HCEC 1CT (cell line): ENCODE measurements at places on chromosomes 11 and 22.
A peak's percentile ranks its signal among the peaks of the same experiment; 100 is the strongest.

- peak; percentile 6 for DNase-seq
These were observed 11.1 kb downstream of the NEAT1 start for GRCh38 chr11:65433657-65434056.

DNA sequence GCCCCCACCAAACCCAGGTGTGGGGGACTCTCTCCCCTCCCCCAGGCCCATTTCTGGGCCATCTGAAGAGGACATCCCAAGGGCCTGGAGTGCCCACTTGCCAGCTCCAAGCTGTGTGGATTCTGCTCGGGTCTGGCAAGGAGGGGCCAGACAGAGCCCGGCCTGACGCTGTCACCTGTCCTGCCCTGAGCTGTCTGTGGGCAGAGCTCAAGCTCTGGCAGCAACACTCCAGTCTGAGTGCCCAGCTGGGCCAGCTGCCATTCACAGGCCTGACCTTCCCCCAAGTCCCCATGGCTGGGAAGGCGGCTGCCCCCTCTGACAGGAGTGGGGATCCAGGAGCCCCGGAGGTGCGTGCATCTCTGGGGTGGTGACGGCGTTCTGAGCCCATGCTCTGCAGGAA, 6.2 kb upstream of the PIM3 start:
- DNase-seq: no peak

- no peak for DNase-seq
These were observed 89.0 kb downstream of the CWC15 start for GRCh38 chr11:94884376-94884775.

DNA sequence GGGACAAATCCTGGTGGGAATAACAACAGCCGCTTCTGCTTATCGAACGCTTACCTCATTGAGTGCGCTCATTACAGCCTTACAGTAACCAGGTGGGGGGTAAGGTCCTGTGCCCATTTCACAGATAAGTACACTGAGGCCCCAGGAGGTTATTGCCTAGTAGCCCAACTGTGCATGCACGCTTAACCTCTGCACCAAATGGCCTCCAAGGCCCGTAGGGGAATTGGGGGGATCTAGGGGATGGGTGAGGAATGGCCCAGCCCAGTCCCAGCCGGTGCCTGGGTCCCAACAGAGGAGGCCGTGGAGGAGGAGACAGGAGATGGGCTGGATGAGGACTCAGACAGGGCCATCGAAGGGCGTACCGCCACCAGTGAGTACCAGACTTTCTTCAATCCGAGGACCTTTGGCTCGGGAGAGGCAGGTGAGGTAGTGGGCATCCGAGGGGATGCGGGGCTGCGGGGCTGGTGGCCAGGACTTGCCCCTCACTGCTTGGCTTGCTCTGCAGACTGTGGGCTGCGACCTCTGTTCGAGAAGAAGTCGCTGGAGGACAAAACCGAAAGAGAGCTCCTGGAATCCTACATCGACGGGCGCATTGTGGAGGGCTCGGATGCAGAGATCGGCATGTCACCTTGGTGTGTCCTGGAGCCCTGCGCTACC, 7.3 kb downstream of the F2 start:
- no peak for DNase-seq

DNA sequence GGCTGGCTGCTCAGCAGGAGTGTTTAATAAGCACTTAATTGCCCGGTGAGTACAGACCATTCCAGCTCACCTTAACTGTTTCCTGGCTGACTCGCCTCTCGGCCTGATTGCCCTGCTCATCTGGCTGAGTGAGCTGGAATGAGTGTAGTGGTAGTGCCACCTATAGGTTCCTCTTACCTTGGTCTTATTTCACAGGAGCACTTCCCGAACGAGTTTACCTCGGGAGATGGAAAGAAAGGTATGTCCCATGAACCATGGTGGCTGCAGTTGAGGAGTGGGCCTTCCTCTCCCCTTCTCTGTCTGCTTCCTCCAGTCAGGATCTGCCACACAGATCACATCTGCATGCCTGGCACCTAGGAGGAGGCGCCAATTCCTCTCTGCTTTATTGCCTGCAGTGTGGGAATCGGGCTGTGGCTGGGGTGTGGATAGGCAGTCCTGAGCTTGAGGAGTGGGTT, 26.7 kb downstream of the UPB1 start:
- peak; percentile 53 for DNase-seq

DNA sequence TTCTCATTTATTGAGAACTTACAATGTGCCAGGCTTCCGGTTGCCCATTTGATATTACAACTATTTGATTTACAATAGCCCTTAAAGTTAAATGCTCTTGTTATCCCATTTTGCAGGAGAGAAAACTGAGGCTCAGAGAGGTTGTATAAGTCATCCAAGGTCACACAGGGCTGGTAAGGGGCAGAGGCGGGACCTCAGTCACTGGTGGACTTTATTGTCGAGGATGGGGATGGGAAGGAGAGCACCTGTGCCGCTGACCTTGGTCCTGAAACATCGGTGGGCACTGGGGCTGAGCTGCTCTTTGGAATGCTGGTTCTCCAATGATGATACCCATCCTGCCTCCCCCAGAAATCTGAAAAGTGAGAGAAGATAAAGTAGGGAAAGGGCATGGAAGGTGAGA, 265.4 kb downstream of the MIAT start:
- no peak for DNase-seq

GRCh38 chr11:119651802-119652584, 77.0 kb downstream of the NECTIN1 start:
- DNase-seq: no peak

GRCh38 chr11:67680696-67681470, 6.5 kb upstream of the ALDH3B2 start:
- no peak for DNase-seq

- peak; percentile 37 for DNase-seq
These were observed 477 bp downstream of the ZBTB16 start for GRCh38 chr11:114059984-114060391.

- no peak for DNase-seq
These were observed 30.4 kb downstream of the PACS1 start for GRCh38 chr11:66100272-66101065.

GRCh38 chr11:65167656-65168055, 2.4 kb upstream of the SPDYC start:
- DNase-seq: no peak

DNA sequence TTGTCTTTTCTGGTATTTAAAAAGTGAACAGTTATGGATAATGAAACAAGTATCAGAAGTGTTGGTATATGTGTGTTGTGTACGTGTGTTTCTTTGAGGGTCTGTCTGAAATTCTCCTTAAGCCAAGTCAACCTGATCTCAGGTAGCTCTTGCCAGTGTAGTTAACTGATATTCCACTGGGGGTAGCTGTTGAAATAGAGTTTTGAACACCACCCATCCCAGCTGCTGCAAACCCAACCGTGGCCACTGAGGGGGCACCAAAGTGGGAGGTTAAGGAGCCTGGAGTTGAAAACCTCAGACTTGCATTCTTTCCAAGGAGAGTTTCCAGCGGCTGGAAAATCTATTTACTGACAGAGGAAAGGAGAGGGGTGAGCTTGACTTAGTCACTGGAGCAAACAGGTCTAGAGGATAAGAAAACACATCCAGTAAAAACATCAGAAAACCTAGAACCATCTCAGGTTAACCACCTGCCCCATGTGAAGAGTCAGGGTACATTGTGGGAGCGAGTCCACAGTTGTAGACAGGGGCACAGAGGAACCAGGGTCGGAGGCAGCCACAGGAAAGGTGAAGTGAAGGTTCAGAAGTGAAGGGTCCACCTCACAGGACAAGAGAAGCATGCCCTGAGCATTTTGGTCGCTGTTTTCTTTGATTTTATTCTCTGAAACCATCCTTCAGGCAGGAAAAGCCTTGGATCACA, 8.8 kb upstream of the CUL5 start:
- DNase-seq: peak; percentile 44

DNA sequence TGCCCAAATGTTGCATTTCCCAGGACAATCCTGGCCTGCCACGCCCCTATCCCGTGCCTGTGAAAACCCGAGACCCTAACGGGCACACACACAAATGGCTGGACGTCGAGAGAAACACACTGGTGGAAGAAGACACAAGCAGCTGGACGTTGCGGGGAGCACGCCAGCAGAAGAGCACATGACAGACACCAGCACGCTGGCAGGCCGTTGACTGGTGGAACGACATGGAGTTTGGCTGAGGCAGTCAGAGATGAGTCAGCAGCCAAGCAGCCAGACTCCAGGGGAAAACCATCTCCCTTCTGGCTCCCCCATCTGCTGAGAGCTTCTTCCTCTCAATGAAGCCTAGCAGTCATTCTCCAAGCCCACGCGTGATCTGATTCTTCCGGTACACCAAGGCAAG, 606.7 kb upstream of the LRRC4C start:
- DNase-seq: no peak

GRCh38 chr11:117606790-117607189, 190.2 kb downstream of the DSCAML1 start:
- no peak for DNase-seq

GRCh38 chr22:27466778-27467438, 334.6 kb downstream of the MN1 start:
- no peak for DNase-seq

DNA sequence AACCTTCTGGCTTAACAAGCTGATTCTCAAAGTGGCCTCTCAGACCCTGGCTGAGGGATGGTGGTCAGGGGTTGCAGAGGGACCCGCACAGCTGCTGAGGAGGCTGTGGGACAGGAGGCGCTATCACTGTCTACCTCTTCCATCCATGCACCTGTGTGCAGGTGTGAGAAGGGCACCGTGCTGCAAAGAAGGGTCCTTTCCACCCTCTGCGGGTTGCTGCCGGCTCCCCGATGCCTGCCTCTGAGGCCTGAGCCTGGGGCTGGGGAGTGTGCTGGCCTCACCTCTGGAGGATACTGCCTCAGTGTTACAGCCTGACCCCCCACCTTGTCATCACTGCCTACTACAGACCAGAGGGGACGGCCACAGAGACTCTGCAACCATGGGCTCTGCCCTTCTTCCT, 66.1 kb upstream of the B3GAT1 start:
- DNase-seq: no peak
